Pons (tissue), 1 donor: ENCODE measurements at places on chromosomes 12 and 14.

DNA sequence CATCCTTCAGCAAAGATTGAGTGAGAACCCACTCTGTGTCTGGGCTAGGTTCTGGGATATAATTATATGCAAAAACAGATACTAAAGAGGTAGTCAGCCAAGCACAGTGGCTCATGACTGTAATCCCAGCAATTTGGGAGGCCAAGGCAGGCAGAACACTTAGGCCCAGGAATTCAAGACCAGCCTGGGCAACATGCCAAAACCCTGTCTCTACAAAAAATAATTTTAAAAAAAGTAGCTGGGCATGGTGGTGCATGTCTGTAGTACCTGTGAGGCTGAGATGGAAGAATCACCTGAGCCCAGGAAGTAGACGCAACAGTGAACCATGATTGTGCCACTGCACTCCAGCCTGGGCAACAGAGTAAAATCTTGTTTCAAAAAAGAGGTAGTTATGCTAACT lies 237.5 kb upstream of the HMGA2 start:
- no peak for DNase-seq

- DNase-seq = no peak
Measured at GRCh38 chr12:106386813-106387535, 29.4 kb downstream of the POLR3B start.

DNA sequence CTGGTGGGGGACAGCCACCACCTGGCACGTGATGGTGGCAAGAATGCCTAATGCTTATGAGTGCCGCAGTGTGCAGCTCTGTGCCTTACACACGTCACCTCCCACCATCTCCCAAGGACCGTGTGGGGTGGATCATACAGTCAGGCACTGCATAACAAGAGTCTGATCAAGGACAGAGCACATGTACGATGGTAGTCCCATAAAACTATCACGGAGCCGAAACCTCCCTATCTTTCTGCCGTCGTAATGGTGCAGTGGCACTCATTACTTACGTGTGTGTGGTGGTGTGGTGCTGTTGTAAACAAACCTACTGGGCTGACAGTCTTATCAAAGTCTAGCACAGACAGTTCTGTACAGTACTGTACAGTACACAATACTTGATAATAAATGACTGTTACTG lies 89.3 kb downstream of the CACNA1C start:
- DNase-seq = no peak

DNA sequence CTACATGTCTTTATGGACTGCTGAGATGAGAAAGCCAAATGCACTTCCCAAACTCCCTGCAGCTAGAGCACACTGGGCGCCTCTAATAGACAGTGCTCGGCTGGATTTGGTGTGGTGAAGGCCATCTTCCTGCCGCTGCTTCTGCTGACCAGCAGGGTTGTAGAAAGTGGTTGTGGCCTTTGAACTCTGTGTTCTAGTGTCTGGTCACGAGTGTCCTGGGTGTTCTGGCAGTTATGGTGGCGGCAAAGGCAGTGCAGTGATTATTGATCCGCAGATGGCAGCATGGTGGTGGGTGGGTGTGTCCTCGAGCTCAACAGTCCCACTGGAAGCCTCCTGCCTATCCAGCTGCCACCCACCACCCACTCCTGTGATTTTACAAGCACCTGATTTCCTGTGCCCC lies 43.4 kb downstream of the SMIM41 start:
- no peak for DNase-seq

DNA sequence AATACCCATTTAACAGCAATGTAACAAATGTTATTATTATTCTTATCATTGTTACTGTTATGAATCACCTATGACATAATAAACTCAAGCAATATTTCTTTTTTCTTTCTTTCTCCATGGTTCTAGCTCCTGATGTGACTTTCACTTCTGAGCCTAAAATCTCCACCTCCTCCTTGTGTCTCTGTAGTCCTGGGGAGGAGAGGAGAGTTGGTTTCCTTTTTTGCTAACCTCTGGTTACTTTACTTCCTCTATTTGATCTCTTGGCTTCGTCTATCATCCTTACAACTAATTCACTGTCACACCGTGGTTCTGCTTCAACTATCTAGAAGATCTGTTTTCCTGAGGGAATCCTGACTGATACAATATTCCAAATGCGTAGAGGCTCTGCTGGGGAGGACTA lies 456.6 kb downstream of the VRK1 start:
- no peak for DNase-seq

DNA sequence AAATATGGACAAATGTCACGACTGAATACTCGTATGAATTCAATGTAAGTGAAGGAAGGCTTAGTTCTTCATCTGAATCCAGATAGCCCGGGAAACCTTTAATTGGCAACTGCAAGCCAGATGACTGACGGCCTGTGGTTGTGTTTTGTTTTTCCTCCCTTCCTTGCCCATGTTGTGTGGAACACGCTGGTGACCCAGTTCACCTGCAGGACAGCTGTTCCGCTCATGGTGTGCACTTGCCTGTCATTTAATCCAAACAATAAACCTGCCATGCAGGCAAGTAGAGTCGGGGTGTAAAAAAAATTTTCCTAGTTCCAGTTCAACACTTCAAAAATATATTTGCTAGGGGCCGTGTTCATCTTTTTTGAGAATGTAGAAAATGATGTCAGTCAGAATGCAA lies 88.0 kb downstream of the TMEM132D start:
- no peak for DNase-seq

- peak; percentile 84 for DNase-seq
Measured at GRCh38 chr12:11839091-11839641, 189.7 kb downstream of the ETV6 start.

DNA sequence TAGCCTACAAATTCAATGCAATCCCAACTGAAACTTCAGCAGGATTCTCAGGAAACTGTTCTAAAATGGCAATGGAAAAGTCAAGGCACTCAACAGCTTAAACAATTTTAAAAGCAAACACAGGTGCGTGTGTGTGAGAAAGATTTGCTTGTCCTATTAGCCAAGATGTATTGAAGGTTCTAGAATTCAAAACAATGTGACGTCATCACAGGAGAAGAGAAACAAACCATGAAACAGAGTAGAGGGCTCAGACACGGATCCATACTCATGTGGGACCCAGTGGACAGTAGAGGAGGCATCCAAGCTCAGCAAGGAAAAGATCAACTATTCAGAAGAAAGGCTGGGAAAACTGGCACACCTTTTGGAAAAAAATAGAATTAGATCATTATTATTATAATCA lies 152.8 kb upstream of the DHRS4 start:
- no peak for DNase-seq

GRCh38 chr12:42607584-42608058 lies 18.1 kb upstream of the PRICKLE1 start:
- DNase-seq = no peak

DNA sequence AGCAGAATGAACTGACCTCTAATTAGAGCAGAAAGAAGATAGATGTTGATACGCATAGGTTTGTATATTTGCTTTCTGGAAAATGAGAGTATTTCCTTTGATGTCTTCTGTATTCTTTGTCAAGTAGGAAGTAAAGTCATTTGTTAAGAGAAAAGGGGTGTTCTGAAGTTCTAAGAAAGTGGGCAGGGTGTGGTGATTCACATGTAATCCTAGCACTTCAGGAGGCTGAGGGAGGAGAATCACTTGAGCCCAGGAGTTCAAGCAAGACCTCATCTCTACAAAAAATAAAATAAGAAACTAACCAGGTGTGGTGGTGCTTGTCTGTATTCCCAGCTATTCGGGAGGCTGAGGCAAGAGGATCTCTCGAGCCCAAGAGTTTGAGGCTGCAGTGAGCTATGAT lies 2.8 kb downstream of the RHNO1 start:
- DNase-seq = no peak

DNA sequence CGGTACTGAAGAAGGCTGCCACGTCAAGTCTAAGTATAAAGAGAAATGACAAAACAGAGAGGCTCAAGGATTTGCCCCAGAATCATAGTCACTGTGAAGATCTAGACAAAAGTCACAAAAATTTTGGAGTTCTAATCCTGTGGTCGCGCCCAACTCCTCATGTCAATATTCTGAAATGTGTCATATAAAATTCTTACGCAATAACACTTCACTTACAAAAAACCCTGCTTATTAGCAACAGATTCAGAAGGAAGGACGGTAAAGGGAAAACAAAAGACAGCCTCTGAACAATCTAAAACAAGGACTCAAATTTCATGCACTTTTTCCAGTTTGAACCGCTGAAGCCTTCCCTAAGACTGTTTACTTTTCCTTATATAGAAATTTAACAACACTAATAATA lies 94.7 kb downstream of the TSPAN8 start:
- no peak for DNase-seq

- no peak for DNase-seq
Measured at GRCh38 chr12:45648070-45648469, 81.4 kb upstream of the ARID2 start.

GRCh38 chr12:102167821-102168604 lies 29.6 kb downstream of the PMCH start:
- no peak for DNase-seq

DNA sequence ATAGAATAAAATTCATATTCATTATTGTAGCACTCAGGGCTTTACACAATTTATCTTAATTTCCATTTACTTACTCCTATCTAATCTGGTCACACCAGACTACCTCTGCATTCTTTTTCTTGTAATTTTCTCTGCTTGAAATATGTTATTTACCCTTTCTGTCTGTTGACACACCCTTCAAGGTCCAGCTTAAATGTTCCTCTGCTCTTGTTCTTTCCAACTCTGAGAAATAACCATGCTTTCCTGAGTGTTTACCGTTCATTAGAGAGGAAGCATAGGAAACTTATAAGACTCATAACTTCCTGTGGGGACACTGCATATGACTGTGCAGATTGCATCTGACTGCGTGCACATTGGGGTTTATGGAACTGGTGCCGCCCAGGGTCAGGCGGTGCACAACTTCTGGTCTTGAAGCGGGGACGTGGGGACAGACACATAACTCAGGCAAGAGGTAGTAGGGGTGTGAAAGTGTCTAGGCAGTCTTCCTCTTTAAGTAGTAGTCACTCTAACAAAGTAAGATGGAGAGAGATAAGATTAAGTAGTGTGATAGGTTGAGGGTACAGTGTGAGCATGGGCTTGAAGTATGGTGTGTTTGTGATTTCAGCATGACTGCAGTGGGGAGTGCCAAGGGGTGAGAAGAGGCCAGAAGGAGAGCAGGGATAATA lies 42.6 kb upstream of the FOXJ2 start:
- no peak for DNase-seq

DNA sequence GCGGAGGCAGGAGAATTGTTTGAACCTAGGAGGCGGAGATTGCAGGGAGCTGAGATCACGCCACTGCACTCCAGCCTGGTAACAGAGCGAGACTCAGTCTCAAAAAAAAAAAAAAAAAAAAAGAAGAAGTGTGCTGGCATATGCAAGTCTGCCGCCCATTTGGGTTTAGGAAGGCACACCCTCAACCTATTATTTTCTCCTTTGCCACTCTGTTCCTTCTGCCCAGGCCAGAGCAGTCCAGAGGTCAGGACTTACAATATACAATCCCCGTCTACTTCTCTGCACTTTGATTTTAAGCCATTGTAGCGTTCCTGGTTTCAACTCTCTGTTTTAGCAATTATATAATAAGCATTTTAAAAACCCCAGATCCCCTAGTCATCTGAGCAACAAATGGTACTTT lies 39.8 kb downstream of the CATSPERB start:
- no peak for DNase-seq

DNA sequence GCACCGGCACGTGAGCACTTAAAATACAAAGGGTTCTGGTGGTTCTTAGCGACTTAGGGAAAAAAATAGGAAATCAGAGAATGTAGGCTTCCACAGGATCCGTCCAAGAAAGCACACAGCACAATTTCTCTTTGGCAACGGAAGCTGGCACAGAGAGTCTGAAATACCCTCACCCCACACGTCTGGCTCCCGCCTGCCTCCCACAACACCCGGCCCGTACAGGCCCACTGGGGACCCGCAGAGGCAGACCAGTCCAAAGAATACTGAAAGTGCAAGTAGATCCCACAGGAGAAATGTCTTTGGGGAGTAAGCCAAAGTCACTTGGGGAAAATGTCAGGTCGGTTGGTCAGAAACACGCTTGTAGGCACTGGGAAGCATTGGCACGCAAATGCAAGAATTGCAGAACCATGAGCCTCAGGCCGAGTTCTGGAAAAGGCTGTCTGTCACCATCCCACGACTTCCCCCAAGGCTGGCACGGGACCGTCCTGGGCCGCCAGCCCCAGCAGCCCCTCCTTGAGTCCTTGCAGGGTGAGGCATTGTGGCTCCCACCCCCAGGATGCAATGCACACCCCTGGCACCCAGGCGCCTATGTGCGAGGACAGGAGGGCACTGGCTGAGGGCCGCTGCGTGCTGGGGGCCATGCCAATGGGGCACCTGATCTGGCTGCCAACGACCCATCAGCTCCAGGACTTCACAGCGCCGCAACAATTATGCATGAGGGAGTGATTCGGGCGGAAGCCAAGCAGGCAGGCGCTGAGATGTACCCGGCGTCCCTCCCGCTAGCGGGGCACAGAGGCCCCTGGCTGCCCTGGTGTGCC lies 29.7 kb downstream of the CHGA start:
- DNase-seq = no peak

GRCh38 chr14:101727611-101728366 lies 33.7 kb upstream of the PPP2R5C start:
- no peak for DNase-seq

- DNase-seq = no peak
Measured at GRCh38 chr14:65433157-65433556, 20.6 kb downstream of the FUT8 start.

- DNase-seq = no peak
Measured at GRCh38 chr14:101624536-101624935, 63.2 kb downstream of the DIO3 start.

GRCh38 chr12:65681226-65681625 lies 143.1 kb upstream of the HMGA2 start:
- DNase-seq = no peak

DNA sequence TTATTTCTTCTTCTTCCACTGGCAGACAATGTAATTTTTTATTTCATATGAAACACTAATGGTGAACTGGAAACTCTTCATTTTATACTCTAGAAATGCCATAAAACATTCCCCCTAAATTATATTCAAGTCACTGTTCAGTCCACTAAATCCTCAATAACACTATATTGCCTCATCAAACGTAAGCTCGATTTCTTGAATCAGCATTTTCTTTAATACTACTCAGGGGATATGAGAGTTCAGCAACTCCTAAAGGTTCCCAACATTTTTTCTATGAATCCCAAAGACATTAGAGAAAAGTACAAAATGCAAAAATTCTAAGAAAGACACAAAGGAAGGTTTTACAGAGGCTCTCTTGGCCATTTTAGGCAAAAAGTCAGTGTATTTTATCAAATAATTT lies 59.3 kb downstream of the PRICKLE1 start:
- DNase-seq = no peak

- no peak for DNase-seq
Measured at GRCh38 chr14:77485256-77485655, 13.4 kb downstream of the ISM2 start.
